Adipocyte (in vitro differentiated cells): ENCODE measurements at places on chromosomes 7 and 10.

- no peak for DNase-seq
These were observed 82.7 kb upstream of the MACROH2A2 start for GRCh38 chr10:69969977-69970376.

DNA sequence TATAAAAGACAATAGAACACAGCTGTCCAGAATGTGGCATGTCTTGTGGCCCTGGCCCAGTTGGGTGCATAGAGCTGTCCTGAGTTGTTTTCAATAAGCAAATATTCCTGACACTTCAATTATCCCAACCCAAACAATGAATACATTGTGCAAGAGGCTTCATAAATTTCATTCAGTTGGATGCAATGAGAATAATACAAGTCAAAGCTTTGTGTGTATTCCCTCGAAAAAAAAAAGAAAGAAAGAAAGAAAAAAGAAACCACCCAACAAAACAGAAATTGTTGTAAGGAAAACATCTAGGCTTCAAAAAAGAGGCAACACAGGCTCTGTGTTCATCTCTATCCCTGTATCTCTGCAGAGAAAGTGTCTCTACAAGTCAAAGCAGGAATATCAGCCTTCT, 138.7 kb upstream of the ADO start:
- DNase-seq: no peak

DNA sequence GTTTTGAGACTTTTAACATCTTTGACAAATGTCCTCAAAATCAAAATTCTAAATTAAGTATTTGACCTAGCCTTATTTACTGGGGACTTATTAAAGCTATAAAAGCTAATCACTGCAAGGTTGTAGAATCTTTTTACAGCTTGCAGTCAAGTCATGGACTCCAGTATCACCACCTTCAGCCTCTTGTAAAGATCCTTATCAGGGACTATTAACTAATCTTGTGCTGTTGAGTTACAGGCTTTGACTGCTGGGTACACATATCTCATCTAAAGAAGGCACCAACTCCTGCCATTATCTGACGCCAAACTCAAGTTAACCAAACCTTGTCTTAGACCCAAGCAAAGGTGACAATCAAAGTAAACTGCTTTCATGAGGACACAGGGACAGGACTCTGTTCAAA, 621.0 kb upstream of the IGFBP3 start:
- no peak for DNase-seq

DNA sequence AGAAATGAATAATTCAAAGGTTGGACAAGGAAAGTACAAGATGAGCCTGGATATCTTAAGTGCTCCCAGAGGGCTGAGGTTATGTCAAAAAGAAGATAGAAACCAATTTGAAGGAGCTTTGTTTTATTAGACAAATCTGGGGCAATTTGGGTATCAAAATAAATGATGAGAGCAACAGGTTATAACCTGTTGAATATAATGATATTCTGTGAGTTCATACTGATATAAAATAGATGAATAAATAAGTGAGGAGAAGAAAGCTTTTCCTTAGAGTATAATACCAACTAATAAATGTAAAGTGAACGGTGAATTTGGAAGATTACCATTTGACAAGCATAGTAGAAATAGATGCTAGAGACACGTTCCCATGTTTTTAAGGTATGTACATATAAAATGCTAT, 544.2 kb upstream of the ANKRD30A start:
- no peak for DNase-seq

DNA sequence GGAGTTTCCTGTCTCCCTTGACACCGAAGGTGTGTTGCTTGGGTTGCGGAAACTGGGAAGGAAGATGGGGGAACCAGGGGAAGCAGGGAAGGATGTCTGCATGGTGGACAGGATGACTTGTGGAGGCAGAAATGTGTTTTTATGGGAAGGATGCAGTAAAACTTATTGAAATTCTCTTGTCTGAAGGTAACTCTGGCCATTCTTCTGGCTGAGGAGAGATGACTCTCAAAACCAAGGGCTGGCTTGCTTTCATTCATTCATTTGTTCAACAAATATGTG, 1.5 kb downstream of the UBTD1 start:
- no peak for DNase-seq

DNA sequence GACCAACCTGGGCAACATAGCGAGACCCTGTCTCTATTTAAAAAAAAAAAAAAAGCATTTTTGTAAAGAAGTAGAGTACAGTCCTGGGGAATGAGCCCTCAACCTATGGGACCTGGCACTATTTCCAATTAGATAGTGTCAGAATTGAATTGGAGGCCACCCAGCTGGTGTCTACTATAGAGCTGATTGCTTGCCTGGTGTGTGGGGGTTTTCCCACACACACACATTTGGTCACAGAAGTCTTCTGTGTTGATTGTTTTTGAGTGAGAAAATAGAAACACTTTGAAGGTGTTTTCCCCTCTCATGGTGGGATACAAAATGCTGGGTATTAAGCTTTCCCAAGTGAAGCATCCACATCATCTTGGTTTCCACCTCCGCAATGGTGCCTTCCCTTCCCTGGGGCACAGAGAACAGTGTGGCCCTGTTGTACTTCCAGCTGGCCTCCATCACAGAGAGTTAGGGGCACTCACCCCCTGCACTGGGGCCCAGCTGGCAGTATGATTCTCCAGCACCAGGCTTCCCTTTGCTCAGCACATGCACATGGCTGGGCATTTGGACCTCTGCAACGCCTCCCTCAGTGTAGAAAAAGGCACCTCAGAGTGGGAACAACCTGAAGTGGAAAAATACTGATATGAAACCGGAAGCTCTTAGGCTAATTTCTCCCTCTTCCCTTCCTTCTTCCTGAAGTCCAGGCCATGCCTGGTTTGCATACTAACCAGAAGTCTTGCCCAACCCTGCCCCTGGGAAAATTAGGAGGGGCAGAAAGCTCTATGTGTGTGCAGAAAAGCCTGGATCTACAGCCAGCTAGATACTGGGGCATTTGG, 10.7 kb upstream of the NFKB2 start:
- DNase-seq: peak; percentile 67

- no peak for DNase-seq
These were observed 163.7 kb downstream of the BAMBI start for GRCh38 chr10:28840971-28841370.
